ENCODE measurements at places on chromosomes 2 and 18. TPM values are rescaled to one million over a fixed set of nuclear protein-coding genes. Genes with fewer than 3 reads are reported as not detected.
A peak's percentile ranks its signal among the peaks of the same experiment; 100 is the strongest.

DNA sequence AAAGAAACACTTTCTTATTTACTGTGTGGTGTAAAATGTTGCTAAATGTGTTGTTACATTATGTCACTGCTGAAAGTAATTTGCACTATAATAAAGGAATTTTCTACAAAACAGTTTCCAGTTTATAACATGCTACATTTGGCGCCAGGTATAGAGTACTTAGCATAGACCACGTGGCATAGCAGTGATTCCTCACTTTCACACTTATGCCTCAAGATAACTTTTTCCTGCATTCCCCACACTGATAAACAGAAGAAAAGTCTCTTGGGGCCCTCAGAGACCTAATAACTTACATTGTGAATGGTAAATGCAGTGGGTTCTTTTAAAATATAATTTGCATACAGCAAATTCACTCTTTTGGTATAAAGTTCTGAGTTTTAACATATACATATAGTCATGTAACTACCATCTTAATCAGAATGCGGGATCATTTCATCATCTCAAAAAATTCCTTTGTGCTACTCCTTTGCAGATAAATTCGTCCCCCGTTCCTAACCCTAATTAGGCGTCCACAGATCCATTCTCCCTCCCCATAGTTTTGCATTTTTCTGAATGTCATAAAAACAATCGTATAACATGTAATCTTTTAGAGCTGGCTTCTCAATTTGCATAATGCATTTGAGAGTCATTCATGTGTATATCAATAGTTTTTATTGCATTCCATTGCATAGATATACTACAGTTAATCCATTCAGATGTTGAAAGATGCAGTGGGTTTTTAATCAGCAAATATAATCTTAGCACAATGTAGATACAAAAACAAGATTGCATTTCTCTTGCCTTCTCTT lies 7.5 kb downstream of the LGALSL start:
- peaks cover 47% of the 10 kb centered on the region for H3K36me3 ChIP-seq
- no peak overlapping the region for H3K4me3 ChIP-seq
- H3K4me1 ChIP-seq = no peaks in the 10 kb centered on the region
- H3K27me3 ChIP-seq = no peaks in the 10 kb centered on the region
- DNase-seq = no peak

LAMA1 gene
- 0.44 TPM for total RNA-seq

VWC2L gene
- total RNA-seq = not detected

DNA sequence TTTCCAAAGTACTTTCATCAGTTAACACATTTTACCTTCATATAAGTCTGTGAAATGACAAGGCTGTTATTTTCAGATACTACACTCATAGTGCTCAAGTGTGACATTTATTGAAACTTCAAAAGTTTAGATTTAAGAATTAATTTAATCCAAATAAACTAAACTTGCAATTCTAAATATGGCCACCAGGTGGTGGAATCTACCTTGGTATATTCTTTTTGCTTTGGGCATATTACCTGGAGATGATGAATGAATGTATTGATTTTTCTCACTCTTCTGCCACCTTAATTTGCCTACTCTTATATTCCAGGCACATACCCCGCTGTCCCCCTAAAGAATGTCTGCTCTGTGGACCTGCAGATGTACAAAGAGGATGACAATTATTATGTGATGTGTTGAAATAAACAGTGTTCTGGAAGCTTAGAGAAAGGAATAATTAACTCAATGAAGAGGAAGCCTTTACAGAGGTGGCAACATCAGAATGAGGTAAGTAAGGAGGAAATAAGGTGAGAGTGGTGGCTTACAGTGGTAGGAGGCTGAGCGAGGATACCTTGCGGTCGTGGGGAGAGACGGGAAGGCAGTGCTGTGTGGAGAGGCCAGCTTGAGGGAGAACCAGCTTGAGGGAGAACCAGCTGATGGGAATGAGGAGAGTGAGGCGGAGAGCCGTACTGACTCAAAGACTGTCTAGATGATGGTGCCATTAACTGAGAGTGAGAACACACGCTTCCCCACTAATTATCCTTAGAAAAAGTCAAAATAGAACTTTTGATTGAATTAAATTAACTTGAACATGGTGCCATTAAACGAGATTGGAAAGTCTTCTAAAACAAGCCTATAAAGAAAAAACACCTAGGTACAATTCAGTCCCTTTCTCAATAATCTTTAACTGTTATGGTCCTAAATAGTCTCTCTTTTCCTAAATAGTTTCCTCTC lies 179.5 kb downstream of the CELF4 start:
- no peak overlapping the region for H3K4me3 ChIP-seq
- H3K27me3 ChIP-seq = no peaks in the 10 kb centered on the region
- no peaks in the 10 kb centered on the region for H3K36me3 ChIP-seq
- no peak for DNase-seq

C1QL2 gene
- total RNA-seq = not detected

DNA sequence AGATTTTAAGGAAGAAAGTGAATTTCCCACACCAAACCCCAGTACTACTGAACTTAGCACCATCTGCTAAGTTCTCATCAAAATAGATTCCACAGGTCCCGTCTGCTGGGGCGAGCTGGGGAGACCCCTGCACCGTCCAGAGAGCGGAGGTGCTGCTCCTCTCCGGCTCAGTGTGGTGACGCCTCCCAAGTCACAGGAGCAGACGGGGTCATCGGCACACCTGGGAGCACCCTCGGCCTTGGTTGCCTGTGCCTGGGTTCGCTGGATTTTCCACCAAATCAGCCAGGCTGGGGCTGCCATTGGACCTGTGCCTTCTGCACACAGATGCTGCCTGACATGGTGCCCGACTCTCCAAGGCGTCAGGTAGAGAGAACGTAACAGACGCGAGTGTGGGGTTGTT lies 141.3 kb downstream of the PXDN start:
- no peak for DNase-seq
- H3K27me3 ChIP-seq = no peaks in the 10 kb centered on the region
- H3K4me1 ChIP-seq = peaks cover 41% of the 10 kb centered on the region
- no peaks in the 10 kb centered on the region for H3K36me3 ChIP-seq
- H3K27ac ChIP-seq = no peak overlapping the region
- H3K4me3 ChIP-seq = no peak overlapping the region

- H3K27ac ChIP-seq = no peak overlapping the region
- DNase-seq = no peak
- peaks cover 10% of the 10 kb centered on the region for H3K4me1 ChIP-seq
- H3K4me3 ChIP-seq = no peak overlapping the region
- no peaks in the 10 kb centered on the region for H3K36me3 ChIP-seq
- peaks cover 59% of the 10 kb centered on the region for H3K27me3 ChIP-seq
Observed at GRCh38 chr2:218895326-218895725, 14.7 kb downstream of the WNT10A start.

GPR35 gene
- total RNA-seq = 1.2 TPM

DNA sequence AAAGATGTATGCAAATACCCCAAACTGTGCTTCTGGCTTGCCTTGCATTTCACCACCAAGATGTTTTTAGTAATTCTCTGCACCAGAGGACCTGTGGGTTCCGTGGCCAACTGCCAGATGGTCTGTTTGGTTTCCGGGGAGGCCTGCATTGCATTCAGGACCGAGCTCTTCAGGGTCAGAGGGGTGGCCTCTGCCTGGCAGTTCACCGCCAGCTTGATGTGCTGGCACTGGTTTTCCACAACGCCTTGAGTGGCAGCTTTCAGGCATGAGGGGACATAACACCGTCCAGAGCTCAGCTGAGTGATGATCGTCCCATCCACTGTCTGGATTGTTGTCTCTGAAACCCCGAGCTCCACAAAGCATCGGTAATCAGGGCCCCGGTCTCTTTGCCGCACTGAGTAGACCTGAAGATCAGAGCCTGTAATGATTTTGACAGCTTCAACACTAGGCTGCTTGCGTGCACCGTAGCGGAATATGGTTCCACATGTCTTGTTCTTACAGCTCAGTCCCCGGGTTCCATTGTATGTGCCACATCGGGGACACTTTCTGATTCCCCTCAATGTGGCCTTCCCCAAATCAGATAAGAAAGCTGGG lies 9.4 kb downstream of the C2orf42 start:
- no peaks in the 10 kb centered on the region for H3K4me1 ChIP-seq
- no peak overlapping the region for H3K27ac ChIP-seq
- DNase-seq = no peak
- no peak overlapping the region for H3K4me3 ChIP-seq
- peaks cover 52% of the 10 kb centered on the region for H3K36me3 ChIP-seq
- H3K27me3 ChIP-seq = no peaks in the 10 kb centered on the region

DNA sequence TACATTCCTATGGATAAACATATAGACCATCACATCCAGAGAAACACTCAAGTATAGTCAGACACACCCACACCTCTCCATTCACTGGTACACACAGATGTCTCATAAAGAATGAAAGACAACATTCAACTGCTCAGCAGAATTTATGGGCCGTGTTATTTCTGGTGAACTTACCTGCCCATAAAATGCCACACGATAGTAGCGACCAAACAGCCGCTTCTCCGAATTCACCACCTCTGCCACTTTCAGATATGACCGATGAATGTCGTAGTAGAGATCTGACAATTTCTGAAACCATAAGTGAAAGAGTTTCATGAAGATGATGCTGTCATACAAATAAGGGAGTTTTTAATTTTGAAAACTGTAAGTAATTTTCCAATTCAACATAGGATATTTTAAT lies 70.7 kb upstream of the CCDC195 start:
- H3K4me1 ChIP-seq = no peaks in the 10 kb centered on the region
- H3K27me3 ChIP-seq = no peaks in the 10 kb centered on the region
- no peak for DNase-seq
- H3K27ac ChIP-seq = no peak overlapping the region
- H3K36me3 ChIP-seq = peaks cover 91% of the 10 kb centered on the region

DNA sequence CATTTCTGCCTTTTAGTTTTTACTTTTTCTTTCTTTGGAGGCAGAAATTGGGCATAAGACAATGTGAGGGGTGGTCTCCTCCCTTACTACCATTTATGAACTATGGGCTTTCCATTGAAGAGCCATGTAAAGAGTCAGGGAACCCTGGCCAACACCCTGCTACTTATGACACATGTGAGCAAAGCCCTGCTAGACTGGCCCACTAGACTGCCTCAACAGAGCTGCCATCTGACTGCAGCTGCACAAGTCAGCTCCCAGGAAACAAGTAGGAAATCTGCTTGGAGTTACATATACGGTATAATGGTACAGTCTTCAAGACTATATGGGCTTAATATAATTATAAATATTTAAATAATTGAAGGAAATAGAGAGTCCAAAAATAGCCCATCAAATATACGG lies 816.8 kb downstream of the TRIB2 start:
- H3K4me3 ChIP-seq = no peak overlapping the region
- H3K27ac ChIP-seq = no peak overlapping the region
- no peak for DNase-seq
- H3K36me3 ChIP-seq = no peaks in the 10 kb centered on the region
- H3K27me3 ChIP-seq = no peaks in the 10 kb centered on the region

DNA sequence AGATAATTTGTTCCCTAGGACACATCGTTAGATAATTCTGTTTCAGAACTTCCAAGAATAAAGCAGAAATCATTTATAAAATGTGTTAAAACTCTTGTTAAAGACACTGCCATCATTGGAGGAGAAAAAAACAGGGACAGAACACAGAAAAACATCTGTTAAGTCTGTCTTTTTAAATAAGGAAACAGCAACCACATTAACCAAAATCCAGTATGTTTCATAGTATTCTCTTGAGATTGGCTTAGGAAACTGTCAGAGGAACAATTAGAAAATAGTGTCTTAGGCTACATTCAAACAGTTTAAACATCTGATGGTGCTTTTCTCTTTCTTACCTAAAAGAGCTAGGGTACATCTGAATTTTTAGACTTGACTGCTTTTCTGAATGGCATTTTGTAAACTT lies 81.6 kb downstream of the PMS1 start:
- H3K4me1 ChIP-seq = no peaks in the 10 kb centered on the region
- no peaks in the 10 kb centered on the region for H3K36me3 ChIP-seq
- no peak overlapping the region for H3K27ac ChIP-seq
- no peak overlapping the region for H3K4me3 ChIP-seq

DNA sequence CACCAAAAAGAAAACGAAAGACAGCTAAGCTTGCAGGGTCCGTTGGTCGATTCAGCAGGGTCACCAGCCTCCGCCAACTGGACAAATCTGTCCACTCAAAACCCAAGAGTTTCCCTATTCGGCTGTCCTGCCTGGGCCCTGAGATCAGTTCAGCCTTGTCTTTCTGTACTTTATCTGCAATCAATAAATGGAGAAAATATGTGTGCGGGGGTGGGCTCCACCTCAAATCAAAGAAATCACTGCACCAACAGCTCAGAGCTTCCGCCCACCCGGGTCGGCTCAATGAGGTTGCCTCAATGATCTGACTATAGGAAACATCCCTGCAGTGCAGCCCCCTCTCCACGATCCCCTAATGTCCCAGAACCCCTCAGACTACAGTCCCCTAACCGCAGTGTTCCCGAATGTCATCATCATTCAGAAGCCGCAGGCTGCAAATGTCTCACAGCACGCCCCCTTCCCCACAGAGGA lies 447 bp downstream of the GGCX start:
- H3K4me3 ChIP-seq = peak overlapping the region; percentile 67
- H3K27me3 ChIP-seq = no peaks in the 10 kb centered on the region
- peak overlapping the region; percentile 89 for H3K27ac ChIP-seq
- DNase-seq = no peak
- H3K4me1 ChIP-seq = peaks cover 7% of the 10 kb centered on the region

All from heart left ventricle (tissue), 16 donors.